K562 (cell line): ENCODE measurements at places on chromosomes 13 and 19.

DNA sequence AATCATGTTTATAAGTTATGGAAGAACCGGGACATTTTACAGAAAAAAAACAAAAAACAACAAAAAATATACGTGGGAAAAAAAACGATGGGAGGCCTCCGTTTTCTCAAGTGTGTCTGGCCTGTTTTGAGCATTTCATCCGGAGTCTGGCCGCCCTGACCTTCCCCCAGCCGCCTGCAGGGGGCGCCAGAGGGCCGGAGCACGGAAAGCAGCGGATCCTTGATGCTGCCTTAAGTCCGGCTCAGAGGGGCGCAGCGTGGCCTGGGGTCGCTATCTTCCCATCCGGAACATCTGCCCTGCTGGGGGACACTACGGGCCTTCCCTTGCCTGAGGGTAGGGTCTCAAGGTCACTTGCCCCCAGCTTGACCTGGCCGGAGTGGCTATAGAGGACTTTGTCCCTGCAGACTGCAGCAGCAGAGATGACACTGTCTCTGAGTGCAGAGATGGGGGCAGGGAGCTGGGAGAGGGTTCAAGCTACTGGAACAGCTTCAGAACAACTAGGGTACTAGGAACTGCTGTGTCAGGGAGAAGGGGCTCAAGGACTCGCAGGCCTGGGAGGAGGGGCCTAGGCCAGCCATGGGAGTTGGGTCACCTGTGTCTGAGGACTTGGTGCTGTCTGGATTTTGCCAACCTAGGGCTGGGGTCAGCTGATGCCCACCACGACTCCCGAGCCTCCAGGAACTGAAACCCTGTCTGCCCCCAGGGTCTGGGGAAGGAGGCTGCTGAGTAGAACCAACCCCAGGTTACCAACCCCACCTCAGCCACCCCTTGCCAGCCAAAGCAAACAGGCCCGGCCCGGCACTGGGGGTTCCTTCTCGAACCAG lies 1.8 kb upstream of the APOE start:
- peak; percentile 70 for DNase-seq

DNA sequence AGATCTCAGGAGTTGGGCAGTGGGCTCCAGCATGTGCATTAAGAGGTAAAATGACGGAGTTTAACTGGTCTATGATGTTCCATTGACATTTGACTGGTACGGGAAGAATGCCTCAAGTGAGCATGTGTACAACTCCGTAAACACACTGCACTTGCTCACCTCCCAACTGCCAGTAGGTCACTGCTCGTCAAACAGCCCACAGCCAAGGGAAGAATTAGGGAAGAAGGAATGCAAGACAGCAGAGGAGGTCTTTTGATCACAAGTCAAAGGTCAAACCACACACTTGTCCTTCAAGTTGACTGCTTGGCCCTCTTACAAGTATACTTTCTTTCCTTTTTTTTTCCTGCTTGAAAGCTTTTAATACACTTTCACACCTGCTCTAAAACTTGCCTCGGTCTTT lies 236.7 kb downstream of the B3GLCT start:
- DNase-seq, result no peak

DNA sequence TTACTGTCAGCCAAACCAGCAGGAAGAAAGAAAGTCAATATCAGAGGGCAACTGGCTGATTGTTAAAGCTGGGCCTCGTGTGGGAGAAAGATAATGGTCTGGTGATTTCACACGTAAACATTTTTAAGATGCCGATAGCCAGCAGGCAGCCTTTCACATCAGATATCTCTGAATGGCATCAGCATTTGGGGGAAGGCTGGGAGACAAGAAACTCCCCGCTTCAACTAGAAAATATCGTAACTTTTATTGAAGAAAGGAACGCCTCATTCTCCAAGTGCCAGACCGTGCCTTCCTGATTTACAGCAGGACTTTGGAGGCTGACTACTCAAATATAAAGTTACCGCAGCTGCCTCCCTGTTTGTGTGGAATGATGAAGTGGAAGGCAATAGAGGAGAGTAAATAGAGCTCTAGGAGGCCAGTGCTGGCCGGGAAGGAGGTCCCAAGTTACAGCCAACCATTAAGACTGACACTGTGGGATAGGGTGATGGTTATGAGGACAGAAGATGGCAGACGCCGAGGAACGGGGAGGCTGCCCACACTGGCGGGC lies 284.3 kb upstream of the MAB21L1 start:
- no peak for DNase-seq

GRCh38 chr13:23557043-23557442 lies 13.2 kb upstream of the TNFRSF19 start:
- no peak for DNase-seq

DNA sequence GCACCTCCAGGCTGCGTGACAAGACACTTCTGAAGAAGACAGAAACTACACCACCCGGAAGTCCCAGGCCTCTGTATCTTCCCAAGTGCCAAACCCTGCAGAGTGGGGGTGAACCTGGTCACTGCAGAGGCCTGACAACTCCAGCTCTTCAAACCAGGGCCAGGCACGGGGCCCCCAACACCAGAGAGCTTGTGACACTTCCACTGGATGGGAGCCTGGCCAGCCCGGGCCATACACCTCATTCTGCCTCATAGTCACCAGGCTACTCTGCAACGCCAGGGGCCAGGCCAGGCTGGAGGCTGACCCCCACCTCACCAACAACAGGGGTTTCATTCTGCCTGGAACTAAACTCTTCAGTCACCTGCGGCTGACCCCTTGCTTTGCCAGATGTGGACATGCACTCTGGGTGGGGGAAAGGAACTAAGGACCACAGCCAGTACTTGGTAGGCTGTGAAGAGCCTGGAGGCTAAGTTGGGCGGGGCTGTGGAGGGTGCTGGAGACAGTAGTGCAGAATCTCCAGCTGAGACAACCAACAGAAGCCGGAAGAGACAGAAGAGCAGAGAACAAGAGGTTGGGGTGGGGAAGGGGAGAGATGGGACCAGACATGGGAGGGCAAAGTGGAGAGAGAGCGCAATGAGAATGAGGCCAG lies 23.0 kb downstream of the TUBA3C start:
- no peak for DNase-seq

DNA sequence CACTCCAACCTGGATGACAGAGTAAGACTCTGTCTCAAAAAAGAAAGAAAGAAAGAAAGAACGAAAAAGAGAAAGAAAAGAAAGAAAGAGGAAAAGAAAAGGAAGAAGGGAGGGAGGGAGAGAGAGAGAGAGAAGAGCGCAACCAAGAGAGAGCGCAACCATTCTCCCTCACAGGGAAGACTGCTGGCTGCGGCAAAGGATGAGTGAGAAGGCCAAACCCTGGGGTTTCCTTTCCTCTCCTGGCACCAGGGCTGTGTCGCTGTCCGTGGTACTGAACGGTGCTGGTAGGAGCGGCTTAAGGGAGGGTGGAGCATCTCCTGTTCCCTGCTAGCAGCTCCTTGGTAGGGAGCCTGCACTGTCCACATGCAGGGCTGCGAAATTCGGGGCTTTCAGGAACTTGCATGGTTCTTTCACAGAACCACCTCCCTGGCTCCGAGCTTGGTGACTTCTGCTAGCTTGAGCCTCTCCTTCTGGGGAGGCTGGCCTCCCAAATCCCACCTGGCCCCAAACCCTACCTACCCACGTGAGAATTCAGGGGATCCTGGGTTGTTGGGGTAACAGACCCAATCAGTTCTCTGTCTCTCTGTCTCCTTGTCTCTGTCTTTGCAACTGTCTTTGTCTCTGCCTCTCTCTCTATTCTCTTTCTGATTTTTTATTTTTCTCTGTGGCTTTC lies 51.1 kb upstream of the ZNRF4 start:
- peak; percentile 81 for DNase-seq

DNA sequence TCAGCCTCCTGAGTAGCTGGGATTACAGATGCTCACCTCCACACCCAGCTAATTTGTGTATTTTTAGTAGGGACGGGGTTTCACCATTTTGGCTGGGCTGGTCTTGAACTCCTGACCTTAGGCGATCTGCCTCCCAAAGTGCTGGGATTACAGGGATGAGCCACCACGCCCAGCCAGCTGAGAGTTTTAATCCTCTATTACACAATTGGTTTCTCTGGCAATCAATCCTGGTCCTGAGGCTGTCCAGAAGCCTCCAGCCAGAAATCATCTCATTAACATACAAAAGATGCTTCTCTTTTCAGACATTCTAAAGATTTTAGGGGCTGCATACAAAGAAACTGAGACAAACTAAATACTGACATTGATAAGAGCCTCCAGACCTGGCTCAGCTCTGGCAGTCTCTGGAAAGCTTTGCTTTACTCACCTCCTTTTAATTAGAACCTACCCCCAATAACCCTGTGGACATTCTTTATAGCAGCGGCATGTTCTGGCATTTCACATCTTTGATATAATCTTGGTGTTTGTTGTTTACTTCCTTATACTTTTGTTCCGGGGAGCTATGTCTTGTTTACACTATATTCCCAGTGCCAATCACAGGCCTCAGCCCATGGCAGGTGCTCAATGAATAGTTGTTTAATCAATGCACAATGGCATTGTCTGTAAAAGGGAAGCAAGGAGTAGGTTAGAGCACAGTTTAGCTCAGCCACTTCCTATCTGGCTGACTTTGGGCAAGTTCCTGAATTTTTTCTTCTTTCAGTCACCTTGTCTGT lies 4.1 kb upstream of the ZNF724 start:
- DNase-seq, result no peak

GRCh38 chr13:97313551-97314260 lies 91.6 kb downstream of the MBNL2 start:
- DNase-seq, result no peak

GRCh38 chr13:73250061-73250460 lies 191.3 kb downstream of the KLF5 start:
- DNase-seq, result no peak

- DNase-seq, result no peak
Observed at GRCh38 chr13:85363504-85363903, 435.7 kb downstream of the SLITRK6 start.

DNA sequence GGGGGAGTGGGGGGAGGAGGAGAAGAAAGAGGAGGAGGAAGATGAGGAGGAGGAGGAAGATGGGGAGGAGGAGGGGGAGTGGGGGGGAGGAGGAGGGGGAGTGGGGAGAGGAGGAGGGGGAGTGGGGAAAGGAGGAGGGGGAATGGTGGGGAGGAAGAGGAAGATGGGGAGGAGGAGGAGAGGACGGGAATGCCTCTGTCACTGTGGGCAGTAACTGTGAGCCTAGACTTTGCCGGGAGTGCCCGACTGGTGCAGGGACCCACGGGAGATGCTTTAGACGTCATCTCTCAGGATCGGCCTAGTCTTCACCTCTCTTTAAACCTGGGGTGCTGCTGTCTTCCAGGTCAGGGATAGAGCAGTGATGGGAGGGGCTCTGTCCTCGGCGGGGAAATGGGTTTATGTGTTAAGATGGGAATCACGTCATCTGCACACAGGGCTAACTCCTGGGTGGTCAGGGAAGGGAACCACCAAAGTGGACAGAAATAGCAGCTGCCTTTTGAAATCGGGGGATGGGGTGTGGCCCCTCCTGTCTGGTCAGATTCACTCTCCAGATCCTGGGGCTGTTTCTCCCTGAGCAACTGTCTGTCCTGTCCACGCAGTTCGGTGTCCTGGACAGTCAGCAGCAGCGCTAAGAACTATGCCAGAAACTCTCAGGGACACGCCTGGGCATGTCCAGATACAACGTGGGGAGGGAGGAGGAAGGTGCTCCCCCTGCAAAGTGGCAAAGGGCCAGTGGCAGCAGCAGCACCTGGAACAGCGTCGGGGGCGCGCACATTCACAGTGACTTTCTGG lies 26.9 kb downstream of the GAS6 start:
- no peak for DNase-seq

GRCh38 chr19:35715981-35716800 lies 1.6 kb upstream of the KMT2B start:
- peak; percentile 48 for DNase-seq

DNA sequence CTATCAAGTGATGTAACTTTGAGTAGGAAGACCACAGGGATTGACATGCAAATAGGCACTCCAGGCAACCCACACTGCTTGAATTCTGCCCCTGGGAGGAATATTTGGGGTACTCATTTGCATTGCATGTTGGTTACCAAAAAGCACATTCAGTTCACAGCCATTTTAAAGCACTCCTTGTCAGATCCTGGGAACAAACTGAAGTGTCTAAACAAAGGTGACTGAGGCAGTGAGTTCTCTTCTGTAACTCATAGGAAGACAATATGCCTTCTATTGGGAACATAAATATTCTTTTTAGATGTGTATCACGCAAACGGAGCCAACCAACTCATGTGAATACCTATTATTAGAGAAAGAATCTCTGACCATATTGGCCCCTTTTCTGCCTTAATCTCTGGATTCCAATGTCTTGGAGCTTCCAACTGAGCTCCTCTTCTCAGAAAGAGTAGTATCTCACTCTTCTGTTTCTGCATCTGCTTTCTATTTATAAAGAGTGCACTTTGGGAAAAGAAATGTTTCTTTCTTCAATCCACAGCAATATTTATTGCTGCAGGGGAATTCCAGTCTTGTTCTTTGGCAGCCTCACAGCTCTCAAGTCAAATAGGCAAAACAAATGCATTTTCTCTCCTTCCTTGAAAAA lies 125.7 kb upstream of the NBEA start:
- no peak for DNase-seq

DNA sequence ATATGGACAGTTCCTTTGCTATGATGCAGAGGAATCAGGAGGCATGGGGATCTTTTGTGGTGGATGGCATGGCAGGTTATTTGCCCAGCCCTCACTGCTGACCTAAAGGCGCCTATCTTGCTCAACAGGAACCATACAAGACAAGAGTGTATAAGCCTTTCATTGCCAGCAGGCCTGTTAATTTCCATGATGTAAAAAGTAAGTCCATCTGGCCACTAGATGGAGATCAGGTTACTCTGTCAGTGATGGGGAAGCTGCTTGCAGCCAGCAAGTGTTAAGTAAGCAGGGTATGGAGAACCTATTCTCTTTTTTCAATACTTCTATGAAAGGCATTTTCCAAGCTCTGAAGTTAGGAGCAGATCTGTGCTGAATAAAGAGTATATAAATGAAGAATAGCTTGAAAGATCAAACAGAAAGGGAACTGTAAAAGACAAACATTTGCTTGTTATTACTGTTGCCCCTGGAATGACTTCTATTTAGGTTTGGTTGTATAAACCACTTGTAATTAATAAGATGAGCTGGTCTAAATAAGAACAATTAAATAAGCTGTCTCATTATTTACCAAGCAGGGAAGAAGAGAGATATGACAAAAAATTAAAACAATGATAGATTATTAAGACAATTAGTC lies 210.9 kb downstream of the RGCC start:
- peak; percentile 45 for DNase-seq

GRCh38 chr13:34738254-34738992 lies 203.6 kb upstream of the NBEA start:
- DNase-seq, result no peak

- DNase-seq, result peak; percentile 91
Observed at GRCh38 chr19:18865973-18866799, 29.8 kb downstream of the CERS1 start.

DNA sequence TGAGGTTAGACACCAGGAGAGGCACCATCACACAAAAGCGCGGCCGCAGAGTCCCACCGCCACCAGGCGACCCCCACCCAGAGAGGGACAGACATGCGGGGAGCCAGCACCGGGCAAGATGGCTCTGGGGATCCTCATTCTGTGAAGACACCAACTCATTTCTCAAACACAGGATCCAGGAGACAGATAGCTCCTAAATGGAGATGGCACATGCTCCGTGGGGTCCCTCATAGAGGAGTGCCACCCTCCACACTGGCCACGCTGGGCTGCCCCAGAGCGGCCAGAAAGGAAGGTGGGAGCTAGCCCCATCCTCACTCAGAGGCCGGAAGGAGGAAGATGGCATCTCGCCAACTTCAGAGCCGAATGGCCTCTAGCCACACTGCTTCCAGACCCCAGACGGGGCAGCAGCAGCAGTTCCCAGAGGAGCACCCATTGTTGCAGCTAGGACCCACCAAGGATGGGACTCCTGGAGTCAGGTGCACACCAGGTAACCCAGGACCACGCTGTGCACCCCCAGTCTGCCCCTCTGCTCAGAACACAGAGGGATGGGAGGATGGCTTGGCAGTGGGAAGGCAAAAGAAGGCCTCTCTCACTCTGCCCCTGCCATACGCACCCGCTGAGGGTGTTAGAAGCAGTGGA lies 78.6 kb downstream of the ZIC5 start:
- no peak for DNase-seq
